CD4-positive, alpha-beta T cell treated with Interleukin-6 at 100 ng/mL for 8 hours (primary cell): ENCODE measurements at places on chromosomes 11 and 22.

- no peak for DNase-seq
These were observed 100.0 kb upstream of the GRAMD1B start for GRCh38 chr11:123330071-123330470.

- DNase-seq: no peak
These were observed 24.2 kb downstream of the KRTAP5-5 start for GRCh38 chr11:1653541-1654387.

DNA sequence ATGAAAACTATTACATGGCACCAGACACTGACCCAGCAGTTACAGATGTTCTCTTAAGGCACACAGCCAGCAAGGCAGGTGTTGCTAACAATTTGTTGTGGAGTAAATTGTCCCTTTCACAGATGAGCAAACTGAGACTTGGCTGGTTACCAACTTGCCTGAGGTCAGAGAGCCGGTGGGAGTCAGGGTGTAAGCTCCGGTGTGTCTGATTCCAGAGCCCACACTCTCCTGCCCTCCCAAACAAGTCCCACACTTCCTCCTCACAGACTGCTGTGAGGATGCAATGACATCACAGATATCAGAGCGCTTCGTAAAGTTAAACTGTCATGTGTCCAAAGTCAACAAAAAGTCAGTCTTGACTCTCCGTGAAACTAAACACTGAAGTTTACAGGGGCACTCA, 12.5 kb downstream of the GDPD5 start:
- DNase-seq: no peak

DNA sequence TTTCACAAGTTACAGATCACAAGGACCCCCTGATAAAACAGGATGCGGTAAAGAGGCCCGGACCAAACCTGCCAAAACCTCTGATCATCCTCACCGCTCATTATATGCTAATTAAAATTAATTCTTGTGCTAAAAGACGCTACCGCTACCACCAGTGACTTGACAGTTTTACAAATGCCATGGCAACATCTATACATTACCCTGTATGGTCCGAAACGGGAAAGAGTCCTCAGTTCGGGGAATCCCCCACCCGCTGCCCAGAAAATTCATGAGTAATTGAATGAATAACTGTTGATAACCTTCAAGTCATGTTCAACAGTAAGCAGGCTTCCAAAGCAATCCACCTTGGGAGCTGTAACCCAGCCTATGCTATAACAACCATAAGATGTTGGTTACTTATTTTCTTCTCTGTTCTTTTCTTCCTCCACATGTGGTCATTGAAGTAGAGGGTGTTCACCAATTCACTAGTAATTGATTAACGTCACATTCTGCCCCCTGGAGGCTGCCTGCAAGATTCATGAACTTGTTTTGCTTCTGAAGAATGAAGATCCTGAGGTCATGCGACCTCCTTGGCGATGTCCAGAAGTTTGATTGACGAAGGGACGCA, 20.6 kb downstream of the APOBEC3H start:
- DNase-seq: peak; percentile 79

- DNase-seq: no peak
These were observed 13.0 kb downstream of the MRPL21 start for GRCh38 chr11:68890490-68891231.

GRCh38 chr11:82176365-82176764, 557.3 kb downstream of the FAM181B start:
- DNase-seq: no peak
